Renal cortical epithelial cell (primary cell): ENCODE measurements at places on chromosomes 5 and 9. TPM values are rescaled to one million over a fixed set of nuclear protein-coding genes. Genes with fewer than 3 reads are reported as not detected.

Gene ALDH7A1
- total RNA-seq, result 29.7 and 58.8 TPM in 2 replicates

Gene ST8SIA4
- 0.17 and 3.9 TPM in 2 replicates for total RNA-seq

Gene GRIN1
- 0.30 TPM in 1 of 2 replicates, not detected in the other for total RNA-seq

Gene DEPDC1B
- 5.7 and 17.9 TPM in 2 replicates for total RNA-seq

Gene SLC25A2
- 0.20 and 1.0 TPM in 2 replicates for total RNA-seq

Gene PRDM9
- total RNA-seq, result not detected in 2 replicates

Gene SHISAL2B
- 0.20 TPM in 1 of 2 replicates, not detected in the other for total RNA-seq

Gene FBLL1
- 0.30 and 0.35 TPM in 2 replicates for total RNA-seq

Gene MYMK
- not detected in 2 replicates for total RNA-seq

Gene FGF1
- total RNA-seq, result 0.15 and 1.7 TPM in 2 replicates

- no peak for DNase-seq
These were observed 243.4 kb upstream of the KCNN2 start for GRCh38 chr5:114118511-114118910.

GRCh38 chr5:157799578-157799977 lies 56.1 kb downstream of the LSM11 start:
- no peak for DNase-seq

GRCh38 chr9:90188656-90189055 lies 454.0 kb downstream of the DIRAS2 start:
- no peak for DNase-seq

DNA sequence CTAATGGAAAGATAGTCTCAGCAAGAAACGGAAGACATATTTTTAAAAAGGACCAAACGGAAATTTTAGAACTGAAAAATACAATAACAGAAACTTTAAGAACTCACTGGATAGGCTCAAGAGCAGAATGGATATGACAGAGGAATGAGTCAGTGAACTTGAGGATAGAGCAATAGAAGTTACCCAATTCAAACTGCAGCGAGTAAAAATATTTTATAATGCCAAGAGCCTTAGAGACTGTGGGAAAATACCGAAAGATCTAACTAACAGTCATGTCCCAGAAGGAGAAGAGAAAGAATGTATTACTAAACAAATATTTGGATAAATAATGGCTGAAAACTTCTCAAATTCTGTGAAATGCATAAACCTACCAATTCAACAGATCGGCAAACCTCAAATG lies 40.8 kb downstream of the ADAMTS2 start:
- DNase-seq, result no peak

DNA sequence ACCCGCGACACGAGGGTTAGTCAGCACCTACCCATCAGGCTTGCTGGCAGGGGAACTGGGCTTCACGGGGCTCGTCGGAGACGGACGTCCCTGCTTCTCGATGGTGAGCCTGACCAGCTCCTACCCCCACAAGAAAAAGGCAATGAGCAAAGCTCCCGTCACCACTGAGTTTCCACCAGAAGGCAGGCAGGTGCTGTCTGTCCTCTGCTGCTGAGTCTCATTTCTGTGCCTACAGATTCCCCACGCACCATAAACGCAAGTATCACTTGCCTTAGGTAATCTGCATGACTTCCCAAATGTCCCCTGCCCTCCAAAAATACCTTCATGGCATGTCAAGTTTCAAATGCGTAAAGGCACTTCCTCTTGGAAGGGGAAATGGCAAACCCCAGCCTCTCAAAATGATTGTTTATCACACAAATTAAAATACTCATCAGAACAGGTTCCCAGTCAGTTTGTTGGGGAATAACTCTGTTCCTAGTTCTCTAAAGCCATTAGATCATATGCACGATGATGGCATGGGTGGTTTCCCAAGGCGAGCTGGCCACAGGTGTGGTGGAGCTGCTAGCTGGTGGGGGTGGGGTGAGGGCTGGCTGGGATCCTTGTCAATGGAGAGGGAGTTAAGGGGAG lies 85.0 kb downstream of the PRRT1B start:
- DNase-seq, result no peak

DNA sequence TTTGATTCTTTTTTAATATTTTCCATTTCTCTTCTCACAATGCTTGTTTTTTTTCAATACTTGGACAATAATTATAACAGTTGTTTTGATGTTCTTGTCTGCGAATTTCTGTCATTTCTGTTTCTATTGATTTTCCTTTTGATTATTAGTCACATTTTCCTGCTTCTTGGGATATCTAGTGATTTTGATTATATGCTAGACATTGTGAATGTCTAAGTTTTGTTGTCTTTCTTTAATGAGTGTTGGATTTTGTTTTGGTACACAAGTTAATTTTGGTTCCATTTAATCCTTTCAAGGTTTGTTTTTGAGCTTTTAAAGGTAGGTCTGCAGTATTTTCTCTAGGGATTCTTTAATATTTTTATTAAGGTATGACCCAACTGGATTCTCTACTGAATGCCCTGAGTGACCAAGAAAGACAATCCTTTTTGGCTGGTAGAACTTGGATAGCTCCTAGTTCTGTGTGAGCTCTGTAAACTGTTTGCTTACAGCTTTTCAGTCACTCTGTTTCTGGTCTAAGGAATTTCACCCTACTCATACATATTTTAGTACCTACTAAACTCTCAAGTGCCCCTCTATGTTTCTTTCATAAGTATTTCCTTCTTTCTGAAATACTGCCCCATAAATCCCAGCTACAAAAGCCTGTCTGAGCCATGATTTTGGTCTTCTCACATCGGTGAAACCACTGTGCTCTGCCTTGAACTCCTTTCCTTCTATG lies 12.5 kb upstream of the PDE8B start:
- no peak for DNase-seq

GRCh38 chr5:170269579-170269978 lies 28.0 kb downstream of the LCP2 start:
- no peak for DNase-seq

- DNase-seq, result peak; percentile 80
These were observed 244.5 kb upstream of the NMUR2 start for GRCh38 chr5:152649609-152650008.

DNA sequence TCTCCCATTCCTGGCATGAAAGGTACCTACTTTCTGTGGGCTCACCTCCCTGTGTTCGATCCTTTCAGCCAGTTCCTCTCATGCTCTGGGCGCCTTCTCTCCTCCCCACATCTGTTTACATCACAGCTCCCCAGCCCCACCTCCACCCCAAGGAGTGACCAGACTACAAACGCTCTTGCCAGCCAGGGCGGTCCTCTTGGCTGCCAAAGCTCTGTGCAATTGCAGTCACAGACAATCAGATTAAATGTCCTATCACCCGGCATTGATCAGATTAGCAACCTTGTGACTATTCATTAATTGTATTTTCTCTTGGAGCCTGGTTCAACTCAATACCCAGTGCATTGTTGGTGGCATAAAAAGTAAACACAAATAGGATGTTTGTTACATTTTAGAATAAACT lies 211.2 kb upstream of the TBCA start:
- DNase-seq, result no peak

GRCh38 chr5:52656569-52657246 lies 131.0 kb upstream of the ITGA1 start:
- no peak for DNase-seq

- DNase-seq, result no peak
These were observed 62.3 kb downstream of the NRG2 start for GRCh38 chr5:139980765-139981164.

- DNase-seq, result peak; percentile 61
These were observed 3.3 kb upstream of the PLGRKT start for GRCh38 chr9:5441043-5441442.

GRCh38 chr5:145237843-145238242 lies 597.3 kb downstream of the PRELID2 start:
- peak; percentile 72 for DNase-seq

- DNase-seq, result no peak
These were observed 53.2 kb upstream of the FBXW11 start for GRCh38 chr5:172059661-172060100.

DNA sequence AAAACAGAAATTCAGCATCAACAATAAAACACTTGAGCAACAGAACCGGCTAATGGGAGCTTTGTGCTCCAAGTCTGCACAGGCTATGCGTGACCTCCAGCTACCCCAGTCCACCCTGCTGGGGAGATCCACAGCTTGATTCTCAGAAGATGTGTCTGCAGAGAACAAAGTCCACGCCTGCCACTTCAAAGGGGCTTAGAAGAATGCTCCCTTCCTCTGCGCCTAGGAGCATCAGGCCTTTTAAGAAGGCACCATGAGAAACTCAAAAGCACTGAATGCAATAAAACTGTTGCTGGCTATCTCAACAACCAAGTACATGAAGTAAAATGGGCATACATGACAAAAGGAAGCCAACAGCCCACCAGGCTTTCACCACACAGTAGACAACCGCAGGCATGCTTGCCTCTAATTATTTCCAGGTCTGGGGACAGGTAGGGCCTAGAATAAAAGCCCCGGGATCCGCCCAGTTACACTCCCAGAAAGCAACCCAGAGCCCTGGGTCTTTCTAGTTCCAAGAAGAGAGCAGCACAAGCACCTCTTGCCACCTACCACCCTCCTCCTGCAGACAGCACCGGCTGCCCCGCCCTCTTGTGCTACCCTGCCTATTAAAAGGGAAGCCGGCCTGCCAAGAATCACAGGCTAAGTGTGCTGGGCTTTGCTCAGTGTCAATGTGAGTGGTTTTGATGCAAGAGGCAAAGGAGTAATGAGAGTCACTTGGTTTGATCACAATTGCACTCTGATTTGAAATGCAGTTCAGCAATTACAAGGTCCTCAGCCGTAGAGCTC lies 123.2 kb downstream of the SPOCK1 start:
- no peak for DNase-seq

DNA sequence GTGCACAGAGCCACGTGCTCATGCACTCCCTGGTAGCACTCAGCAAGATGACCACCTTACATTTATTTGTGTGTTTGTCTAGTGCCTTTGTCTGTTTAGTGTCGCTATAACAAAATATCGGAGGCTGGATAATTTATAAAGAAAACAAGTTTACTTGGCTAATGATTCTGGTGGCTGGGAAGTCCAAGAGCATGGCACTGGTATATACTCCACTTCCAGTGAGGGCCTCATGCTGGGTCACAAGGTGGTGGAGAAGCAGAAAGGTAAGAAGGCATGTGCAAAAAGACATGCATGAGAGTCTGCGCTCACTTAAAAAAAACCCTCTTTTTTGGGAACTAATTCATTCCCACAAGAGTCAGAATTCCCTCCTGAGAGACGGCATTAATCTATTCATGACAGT lies 52.5 kb upstream of the BOD1 start:
- no peak for DNase-seq

DNA sequence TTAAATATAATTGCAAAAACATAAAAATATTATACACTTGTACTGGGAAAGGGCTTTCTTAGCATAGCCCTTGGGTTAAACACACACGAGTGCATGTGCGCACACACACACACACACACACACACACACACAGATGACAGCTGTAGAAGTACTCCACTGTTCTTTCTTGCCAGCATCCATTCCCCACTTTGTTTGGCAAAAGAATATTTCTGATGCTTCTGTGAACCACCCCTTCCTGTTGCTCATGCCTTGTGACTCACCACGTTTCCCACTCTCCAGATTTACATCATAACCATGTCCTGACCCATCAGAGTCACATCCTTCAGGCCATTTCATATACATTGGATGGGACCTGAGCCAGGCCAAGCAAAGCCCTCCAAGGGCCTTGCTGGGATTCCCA lies 280.1 kb downstream of the DNAH5 start:
- peak; percentile 67 for DNase-seq
